Hair follicle dermal papilla cell (primary cell): ENCODE measurements at places on chromosomes 11 and 22. TPM values are rescaled to one million over a fixed set of nuclear protein-coding genes. Genes with fewer than 3 reads are reported as not detected.

Gene ARHGAP20
- total RNA-seq: 0.81 and 1.1 TPM in 2 replicates

Gene HBG1
- not detected in 2 replicates for total RNA-seq

Gene PIWIL4
- 3.4 and 3.9 TPM in 2 replicates for total RNA-seq

Gene TEAD1
- 332 and 365 TPM in 2 replicates for total RNA-seq

Gene NNMT
- total RNA-seq: 713 and 732 TPM in 2 replicates

Gene RAB39A
- not detected in 2 replicates for total RNA-seq

Gene UPK3A
- total RNA-seq: not detected in 2 replicates

Gene DBX1
- total RNA-seq: not detected in 2 replicates

Gene FAM180B
- 0.24 TPM in 1 of 2 replicates, not detected in the other for total RNA-seq

Gene MPZL3
- total RNA-seq: 0.49 and 0.97 TPM in 2 replicates

Gene OR4D5
- not detected in 2 replicates for total RNA-seq

Gene FGF4
- not detected in 2 replicates for total RNA-seq

Gene OR8K1
- total RNA-seq: not detected in 2 replicates

Gene DGAT2
- 0.49 and 0.81 TPM in 2 replicates for total RNA-seq

Gene BRSK2
- total RNA-seq: 0.32 TPM in 1 of 2 replicates, not detected in the other

Gene MOGAT2
- not detected in 2 replicates for total RNA-seq

Gene INS
- total RNA-seq: not detected in 2 replicates

Gene TYMP
- 73.7 and 88.9 TPM in 2 replicates for total RNA-seq

Gene CYTH4
- total RNA-seq: not detected in 2 replicates

Gene PNPLA5
- not detected in 2 replicates for total RNA-seq

Gene OR52W1
- total RNA-seq: not detected in 2 replicates

Gene TIGD3
- 0.12 TPM in 1 of 2 replicates, not detected in the other for total RNA-seq

Gene MLC1
- under 0.01 TPM in 1 of 2 replicates, not detected in the other for total RNA-seq

Gene RPS3
- 931 and 1,241 TPM in 2 replicates for total RNA-seq

Gene CDC42BPG
- 0.12 and 0.32 TPM in 2 replicates for total RNA-seq

Gene ART1
- not detected in 2 replicates for total RNA-seq

Gene MYBPC3
- total RNA-seq: not detected in 2 replicates

Gene SLC17A6
- not detected in 2 replicates for total RNA-seq

Gene BTBD18
- not detected in 2 replicates for total RNA-seq

Gene LIF
- total RNA-seq: 2.6 and 3.0 TPM in 2 replicates

Gene CDCA5
- 1.3 and 1.5 TPM in 2 replicates for total RNA-seq

Gene PVALB
- total RNA-seq: not detected in 2 replicates

Gene GLYATL1
- 0.12 and 0.32 TPM in 2 replicates for total RNA-seq

Gene GLB1L2
- 0.73 and 2.4 TPM in 2 replicates for total RNA-seq

Gene SLC25A17
- total RNA-seq: 17.0 and 19.8 TPM in 2 replicates

Gene C11orf86
- not detected in 2 replicates for total RNA-seq

Gene CCDC73
- total RNA-seq: not detected in 2 replicates

Gene YPEL4
- total RNA-seq: 0.73 and 0.97 TPM in 2 replicates

Gene GPR137
- total RNA-seq: 11.1 and 13.5 TPM in 2 replicates

Gene ZP1
- 0.12 TPM in 1 of 2 replicates, not detected in the other for total RNA-seq

Gene LRRC10B
- total RNA-seq: not detected in 2 replicates

Gene DNHD1
- total RNA-seq: 9.4 and 13.0 TPM in 2 replicates

Gene OR56A1
- not detected in 2 replicates for total RNA-seq

Gene FAM227A
- total RNA-seq: 1.9 and 2.3 TPM in 2 replicates

Gene TSGA10IP
- not detected in 2 replicates for total RNA-seq

Gene JHY
- 10.3 and 10.5 TPM in 2 replicates for total RNA-seq

Gene PRR33
- not detected in 2 replicates for total RNA-seq

Gene IFITM2
- 34.5 and 57.3 TPM in 2 replicates for total RNA-seq

Gene JAML
- total RNA-seq: not detected in 2 replicates

Gene RNF26
- total RNA-seq: 3.5 and 4.1 TPM in 2 replicates

Gene MUC6
- total RNA-seq: not detected in 2 replicates

Gene RIN1
- total RNA-seq: 32.3 and 32.9 TPM in 2 replicates

Gene SLCO2B1
- not detected in 2 replicates for total RNA-seq

Gene MUC5AC
- total RNA-seq: not detected in 2 replicates

Gene RTN4R
- 0.16 TPM in 1 of 2 replicates, not detected in the other for total RNA-seq
